Cortex of kidney (tissue), 1 donor: ENCODE measurements at places on chromosomes 3 and 15.

DNA sequence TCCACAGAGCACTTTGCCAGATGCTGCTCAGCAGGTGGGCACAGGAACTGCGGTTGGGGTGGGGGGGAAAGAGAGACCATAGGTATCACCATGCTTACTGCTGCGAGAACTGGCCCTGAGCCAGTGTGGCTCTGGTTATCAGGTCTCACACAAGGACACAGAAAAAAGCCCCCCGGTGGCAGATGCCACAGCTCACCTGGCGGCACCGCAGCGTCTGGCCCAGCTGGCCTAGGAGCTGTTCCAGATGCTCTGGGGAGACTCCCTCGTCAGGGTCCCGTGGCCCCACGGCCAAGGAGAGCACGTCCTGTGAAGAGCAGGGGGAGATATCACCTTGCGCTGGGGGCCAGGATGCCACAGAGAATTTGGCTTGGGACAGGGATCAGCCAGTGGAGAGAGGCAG lies 10.8 kb downstream of the CDAN1 start:
- DNase-seq, result no peak

DNA sequence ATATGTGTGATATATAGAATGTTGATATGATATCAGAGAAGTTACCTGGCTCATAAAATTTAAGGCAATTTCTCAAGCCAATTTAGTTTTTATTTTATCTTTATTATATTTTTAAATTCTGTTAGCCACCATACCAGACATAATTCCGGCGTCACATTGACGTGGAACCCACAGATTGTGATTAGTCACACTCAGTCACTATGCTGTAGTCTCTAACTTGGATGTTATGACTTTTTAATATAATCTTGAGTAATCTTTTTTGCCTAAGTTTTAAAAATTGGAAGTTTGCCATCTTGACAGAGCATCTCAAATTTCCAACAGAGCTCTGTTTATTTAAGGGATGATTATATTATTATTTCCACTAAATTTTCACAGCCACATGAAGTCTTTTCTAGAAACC lies 9.7 kb upstream of the DCLK3 start:
- no peak for DNase-seq

DNA sequence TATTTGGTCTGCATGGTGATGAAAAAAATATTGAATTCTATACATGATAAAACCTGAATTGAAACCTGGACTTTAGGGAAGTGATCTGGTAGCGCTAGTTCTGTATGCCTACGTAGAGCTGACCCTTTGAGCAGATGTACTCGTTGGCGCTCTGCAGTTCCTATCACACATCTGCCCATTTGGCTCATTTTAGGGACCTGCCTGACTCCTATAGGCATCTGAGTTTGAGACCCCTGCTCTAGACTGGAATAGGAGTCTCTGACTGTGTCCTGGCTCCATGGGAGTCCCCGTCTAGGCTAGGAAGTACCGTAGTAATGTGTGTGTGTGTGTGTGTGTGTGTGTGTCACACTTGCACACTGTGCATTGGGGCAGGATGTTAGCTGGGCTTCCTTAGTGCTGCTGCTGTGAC lies 21.2 kb downstream of the STARD5 start:
- no peak for DNase-seq

DNA sequence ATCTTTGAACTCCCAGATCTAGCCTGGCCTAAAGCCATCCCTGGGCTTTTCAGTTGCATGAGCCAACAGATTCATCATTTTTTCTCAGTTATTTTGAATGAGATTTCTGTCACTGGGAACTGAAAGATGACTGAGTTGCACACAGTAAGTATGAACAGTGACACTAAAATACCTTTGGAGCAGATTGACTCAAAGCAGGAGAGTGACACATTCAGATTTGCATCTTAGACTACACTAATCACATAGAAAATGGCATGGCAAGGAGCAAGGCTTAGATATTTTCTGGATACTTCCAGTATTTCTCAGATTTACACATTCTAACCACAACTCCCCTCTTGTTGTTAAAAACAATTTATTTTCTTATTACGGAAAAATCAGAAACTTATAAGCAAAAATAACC lies 32.8 kb downstream of the SEC62 start:
- no peak for DNase-seq

GRCh38 chr3:23591374-23591773 lies 214.4 kb upstream of the UBE2E1 start:
- no peak for DNase-seq

- DNase-seq, result no peak
Measured at GRCh38 chr3:48739617-48739954, 22.6 kb upstream of the IP6K2 start.

DNA sequence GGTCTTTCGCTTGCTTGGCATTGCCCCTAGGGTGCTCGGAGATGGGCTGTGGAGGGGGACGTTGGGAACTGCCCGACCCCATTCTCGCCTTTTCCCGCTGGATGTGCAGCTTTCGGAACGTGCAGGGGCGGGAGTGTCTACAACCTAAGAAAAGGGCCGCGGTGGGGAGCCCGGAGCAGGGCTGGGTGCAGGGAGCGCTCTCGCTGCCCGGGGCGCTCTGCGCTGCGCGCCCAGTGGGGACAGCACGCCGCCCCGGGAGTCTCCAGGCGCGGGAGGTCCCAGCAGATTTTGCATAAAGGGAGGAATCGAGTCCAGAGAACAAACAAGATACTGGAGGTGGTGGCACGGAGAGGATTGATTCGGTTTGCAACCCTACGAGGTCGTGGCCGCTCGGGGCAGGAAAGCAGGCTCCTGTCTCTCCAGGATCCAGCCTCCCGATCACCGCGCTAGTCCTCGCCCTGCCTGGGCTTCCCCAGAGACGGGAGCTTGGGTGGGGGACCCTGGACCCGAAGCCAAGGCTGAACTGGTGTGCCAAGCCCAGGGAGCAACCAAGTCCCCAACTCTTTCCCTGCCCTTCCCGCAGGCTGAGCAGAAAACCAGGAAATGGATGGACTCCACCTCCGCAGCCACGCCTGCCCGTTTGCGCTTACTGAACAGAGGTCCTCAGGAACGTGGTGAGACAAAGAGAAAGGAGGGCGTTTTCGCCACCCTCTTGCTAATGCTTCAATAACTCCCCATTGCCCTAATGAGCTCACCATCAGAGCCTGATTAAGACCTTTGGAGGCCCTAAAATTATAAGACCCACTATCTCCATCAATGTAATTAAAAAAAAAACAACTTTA lies 59.7 kb downstream of the NOX5 start:
- DNase-seq, result no peak

GRCh38 chr3:124032311-124032880 lies 40.5 kb upstream of the ROPN1 start:
- DNase-seq, result no peak

DNA sequence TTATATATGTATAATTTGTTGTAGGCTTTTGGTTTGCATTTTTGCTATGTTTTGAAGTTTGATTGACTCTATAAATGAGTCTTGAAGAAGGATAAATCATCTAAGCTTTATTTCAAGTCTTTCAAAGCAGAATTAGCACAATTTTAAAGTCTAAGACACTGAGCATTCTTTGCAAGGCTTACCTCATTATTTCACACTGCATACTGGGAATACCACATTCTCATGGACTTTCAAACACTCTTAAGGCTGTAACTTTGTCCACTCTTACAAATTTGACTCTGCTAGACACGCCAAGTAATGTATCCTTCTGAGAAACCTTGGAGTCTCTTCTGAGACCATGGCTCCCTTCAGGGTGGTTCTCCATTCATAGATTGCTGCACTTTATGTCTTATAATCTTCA lies 281.3 kb upstream of the COL8A1 start:
- DNase-seq, result no peak

DNA sequence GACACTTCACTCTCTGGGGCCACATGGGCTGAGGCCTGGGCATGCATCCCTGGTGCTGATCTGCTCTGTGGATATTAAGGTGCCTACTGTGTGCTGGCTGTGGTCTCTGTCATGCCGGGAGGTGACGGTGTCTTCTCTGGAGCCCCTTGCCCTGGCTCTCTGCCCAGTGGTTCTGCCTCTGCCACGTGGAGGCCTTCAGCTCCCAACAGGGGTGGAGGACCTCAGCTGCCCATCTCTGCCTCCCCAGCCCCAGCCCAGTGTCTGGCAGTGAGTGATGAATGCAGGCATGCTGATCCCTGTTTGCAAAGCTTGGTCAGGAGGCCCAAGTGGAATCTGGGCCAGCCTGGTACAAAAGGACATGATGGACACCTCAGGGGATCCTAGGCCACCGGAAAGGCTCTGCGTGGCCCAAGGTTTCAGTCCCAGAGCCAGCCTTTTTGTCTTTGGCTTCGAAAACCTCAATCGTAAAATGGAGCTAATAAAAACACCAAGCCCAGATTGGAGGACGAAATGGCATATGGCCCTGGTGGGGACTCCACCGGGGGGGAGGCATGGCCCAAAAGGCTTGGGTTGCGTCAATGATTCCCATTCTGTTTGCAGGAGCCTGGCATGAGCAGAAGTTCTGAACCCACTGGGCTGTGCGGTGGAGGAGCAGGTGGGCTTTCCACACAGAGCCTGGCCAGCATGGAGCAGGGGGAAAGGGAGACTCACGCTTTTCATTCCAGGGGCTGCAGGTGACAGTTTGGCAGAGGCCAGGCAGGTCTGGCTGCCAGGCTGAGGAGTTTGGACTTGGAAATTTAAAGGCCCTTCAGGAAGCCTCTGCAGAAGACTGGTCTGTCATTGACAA lies 54.7 kb upstream of the KLF13 start:
- no peak for DNase-seq

DNA sequence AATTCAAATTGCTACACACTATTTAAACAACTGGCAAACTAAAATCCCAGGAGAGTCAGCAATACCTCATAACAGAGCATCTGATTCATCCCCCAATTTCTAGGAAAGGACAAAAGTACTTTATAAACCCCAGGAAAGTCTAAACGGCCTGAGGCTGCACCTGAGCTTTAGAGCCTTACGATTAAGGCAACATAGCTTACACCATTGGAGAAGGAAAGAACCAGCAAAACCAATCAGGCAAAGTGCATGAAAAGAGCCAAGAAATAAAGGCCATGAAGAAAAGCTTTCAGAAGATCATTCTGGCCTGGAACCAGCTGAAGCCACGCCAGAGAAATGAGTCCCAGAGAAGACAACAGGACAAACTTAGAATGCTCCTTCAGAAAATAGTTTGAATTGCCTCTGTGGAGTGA lies 48.1 kb downstream of the PTPN9 start:
- DNase-seq, result no peak

DNA sequence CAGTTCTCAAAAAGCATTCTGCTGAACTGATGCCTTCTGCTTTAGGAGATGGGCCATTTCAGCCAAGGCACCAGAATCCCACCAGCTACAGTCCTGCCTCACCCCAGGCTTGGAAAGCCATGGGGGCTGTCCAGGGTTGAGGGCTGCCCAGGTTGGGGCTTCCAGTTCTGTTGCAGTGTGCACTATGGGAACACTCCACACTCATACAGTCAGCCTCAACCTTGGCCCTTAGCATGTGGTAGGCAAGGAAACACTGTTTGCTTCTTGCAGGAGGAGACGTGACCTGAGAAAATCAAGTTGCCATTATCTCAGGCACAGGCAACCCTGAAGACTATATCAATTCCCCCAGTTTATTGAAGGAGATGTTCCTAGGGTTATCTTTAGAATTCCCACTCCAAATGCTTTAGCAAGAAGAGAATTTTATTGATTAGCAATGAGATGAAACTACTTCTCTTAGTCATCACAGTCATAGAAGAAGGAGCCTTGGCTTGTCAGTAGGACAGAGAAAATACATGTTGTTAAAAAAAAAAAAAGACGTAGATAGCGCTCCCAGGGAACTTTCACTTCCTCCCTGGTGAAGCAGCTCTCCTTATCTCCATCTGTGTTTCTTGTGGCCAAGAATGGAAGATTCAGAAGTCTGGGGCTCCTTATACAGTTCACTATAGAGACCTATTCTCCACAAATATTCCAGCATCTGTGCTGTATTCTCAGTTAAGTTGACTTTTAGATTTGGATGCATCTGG lies 38.3 kb upstream of the IL12A start:
- DNase-seq, result no peak

DNA sequence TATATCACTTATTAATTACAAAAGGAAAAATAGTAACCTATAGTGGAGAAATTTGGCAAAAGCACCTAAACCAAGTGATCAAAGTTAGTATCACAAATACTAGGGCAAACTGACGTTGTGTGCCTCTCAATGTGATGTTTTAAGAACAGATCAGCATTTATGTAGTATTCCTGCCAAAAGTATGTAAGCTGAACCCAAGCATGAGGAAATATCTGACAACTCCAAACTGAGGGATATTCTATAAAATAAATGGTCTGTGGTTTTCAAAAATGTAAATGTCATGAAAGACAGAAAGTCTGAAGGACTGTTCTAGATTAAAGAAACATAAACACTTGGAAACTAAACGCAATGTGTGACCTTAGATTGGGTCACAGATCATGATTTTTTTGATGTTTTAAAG lies 34.3 kb upstream of the PIK3CA start:
- no peak for DNase-seq

- no peak for DNase-seq
Measured at GRCh38 chr3:6074952-6075351, 786.0 kb upstream of the GRM7 start.

DNA sequence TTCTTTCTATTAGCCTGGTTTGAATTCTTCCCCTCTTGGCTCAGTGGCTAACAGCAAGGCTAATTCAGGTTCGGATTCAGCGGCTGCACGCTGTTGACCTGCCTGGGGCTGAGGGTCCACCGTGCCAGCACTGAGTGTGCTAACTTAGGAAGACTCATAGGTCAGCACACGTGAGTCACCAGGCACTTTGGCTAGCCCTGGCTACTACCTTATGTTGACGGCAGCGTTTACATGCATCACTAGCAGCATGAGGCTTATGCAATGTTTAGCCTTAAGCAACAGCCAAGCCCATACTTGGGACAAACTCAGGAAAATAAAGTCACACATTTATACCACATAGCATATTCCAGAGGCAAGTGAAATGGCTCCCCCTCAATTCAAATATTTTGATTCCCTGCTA lies 137.7 kb downstream of the RAB11A start:
- DNase-seq, result no peak

- no peak for DNase-seq
Measured at GRCh38 chr3:25589783-25590258, 74.9 kb downstream of the TOP2B start.

DNA sequence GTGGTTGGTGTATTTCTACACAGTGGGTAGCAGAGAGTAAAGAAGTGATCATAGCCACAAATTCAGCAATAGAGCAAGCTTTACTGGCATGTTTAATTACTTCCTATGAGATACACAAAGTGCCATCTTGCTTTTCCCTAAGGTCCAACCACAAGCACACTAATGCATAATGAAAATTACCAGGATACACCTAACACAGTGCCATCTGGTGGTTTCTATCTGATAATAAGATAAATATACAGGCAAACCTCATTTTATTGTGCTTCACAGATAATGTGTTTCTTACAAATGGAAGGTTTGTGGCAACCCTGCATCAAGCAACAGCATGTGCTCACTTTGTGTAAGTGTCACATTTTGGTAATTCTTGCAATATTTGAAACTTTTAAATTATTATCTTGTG lies 223.0 kb downstream of the NSUN3 start:
- no peak for DNase-seq

- no peak for DNase-seq
Measured at GRCh38 chr3:11613851-11614487, 29.7 kb downstream of the VGLL4 start.

GRCh38 chr3:40961104-40961857 lies 238.0 kb upstream of the CTNNB1 start:
- DNase-seq, result no peak
